ENCODE measurements at places on chromosomes 2 and 18.

DNA sequence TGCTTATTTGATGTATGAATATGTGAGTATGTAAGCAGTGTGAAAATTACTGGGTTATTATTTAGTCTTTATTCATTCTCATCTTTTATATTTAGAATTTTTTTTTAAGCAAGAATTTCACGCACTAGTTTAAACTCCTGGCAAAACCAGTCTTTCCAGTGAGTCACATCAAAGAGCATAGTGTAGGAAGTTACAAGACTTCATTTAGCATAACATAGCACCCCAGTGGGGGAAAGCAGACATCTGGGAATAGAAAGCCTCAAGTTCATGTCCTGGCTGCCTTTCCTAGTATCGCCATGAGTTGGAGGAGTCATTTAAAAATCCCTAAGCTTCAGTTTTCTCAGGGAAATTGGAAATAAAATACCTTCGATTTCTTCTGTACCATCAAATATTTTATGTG, 408.3 kb downstream of the NUP35 start:
- DNase-seq: peak; percentile 93

- DNase-seq: no peak
Measured at GRCh38 chr2:204449977-204450376, 95.3 kb upstream of the PARD3B start.

DNA sequence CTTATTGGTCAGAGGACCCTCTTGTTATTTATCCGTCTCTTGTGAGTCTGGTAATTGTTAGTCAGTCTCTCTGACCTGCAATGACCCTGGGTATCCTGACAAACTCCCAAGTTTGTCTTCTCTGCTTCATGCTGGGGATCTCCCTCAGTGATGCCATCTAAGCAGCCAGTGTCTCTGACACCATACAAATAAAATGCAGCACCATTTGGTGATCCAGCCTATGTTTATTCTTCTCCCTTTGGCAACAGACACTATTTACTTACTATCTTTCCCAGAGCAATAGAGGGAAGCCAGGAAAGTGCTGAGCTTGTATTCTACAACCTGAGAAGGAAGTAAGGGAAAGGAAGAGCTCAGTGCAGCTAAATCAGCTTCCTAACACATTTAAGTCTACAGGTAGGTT, 15.9 kb downstream of the SERPINE2 start:
- DNase-seq: no peak

- peak; percentile 78 for DNase-seq
Measured at GRCh38 chr2:113248997-113249770, 29.5 kb downstream of the PAX8 start.

DNA sequence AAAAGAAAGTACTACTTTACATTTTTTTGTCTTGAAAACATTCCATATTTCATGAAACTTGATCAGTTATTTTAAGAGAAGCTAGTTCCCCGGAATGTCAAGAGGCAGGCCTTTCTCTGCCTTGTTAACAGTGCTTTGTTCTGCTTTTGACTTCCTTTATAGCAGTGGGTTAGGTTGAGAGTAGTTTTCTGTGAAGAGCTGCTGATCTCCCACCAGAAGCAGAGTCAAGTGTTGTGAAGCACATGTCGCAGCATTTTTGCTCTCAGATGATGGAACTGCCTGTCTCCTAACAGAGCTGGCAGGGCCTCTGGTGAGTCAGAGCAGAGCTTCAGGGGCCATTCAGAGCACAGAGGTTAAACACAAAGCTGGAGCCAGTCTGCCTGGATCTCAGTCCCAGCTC, 871.8 kb downstream of the SLC4A3 start:
- no peak for DNase-seq

- no peak for DNase-seq
Measured at GRCh38 chr2:100320547-100321178, 1.6 kb downstream of the LONRF2 start.

DNA sequence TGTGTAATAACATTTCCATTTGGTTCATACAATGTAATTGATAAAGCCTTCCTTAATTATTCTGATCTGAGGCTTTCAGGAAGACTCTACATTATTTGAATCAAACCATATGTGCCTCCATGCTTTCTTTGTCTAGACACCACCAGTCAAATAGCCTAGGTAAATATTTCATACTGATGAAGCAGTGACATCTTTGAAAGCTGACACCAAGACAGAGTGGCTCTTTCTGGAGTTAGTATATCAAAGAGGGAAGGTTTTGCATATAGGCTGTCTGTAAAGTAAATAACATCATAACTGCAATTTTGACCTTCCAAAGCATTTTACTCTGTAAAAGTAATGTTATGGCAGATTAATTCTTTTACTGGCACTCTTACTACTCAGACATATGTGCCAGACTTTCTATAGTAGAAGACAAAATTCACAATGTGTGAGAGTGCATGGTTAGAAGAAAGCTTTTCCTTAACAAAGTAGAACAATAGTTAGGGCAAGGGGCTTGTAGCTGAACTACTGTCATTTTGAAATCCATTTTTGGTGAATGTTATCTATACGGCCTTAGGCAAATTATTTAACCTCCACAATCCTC, 177.3 kb downstream of the ERBB4 start:
- DNase-seq: no peak

- DNase-seq: no peak
Measured at GRCh38 chr2:157085522-157085921, 172.0 kb upstream of the GALNT5 start.

DNA sequence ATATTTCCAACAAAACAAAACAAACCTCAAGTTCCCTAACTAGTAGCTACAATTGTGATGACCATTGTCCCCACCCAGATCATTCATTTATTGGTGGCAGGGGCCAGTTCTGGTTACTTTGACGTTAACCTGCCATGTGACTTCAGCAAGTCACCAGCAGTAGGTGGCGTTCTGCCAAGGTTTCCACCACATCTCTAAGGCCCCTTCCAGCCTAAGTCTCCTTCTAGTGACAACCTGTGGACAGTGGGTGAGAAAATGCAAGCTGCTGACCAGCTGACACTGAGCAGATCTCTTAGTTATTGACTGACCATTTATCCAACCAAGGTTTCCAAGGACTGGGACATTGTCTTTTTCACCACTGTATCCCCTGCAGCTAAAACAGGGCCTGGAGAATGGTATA, 98.4 kb downstream of the GPR39 start:
- DNase-seq: no peak

DNA sequence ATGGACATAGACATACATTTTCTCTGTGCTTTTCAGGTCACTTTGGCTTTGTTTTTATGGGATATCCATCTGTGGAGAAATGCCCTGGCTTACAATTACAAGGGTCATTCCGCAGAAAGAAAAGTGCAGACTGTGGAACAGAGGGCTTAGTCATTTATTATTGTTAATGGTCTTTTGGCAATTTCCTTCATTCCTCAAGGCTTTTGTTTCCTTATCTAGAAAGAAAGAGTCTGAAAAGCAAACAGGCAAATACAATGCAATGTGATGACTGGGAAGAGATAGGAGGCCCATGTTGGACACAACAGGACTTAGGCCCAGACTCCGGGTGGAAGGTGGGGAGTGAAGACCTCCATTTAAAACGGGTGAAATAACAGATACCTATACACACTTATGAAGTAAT, 129.5 kb upstream of the CAVIN2 start:
- DNase-seq: no peak

DNA sequence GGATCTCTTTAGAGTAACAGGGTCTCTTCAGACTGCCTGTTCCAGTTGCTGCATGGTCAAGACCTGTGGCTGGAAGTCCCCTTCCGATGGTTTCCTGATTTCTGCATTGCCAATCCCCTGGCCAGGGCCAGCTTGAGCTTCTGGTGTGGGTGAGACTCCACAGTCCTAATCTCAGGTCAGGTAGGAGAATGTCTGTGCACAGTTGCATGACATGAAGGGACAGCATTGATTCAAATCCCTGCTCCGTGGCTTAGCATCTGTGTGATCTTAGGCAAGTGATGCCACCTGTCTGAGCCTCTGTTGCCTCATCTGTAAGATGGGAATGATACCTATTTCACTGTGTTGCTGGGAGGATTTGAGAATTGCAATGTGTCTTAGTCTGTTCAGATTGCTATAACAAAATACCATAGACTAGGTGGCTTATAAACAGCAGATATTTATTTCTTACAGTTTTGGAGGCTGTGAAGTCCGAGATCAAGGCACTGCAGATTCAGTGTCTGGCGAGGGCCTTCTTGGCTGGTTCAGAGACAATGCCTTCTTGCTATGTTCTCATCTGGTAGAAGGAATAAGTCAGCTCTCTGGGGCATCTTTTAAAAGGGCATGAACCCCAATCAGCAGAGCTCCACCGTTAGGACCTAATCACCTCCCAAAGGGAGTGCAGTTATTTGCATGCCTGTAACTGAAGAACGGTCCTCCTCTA, 66.2 kb downstream of the ATOH8 start:
- DNase-seq: no peak

DNA sequence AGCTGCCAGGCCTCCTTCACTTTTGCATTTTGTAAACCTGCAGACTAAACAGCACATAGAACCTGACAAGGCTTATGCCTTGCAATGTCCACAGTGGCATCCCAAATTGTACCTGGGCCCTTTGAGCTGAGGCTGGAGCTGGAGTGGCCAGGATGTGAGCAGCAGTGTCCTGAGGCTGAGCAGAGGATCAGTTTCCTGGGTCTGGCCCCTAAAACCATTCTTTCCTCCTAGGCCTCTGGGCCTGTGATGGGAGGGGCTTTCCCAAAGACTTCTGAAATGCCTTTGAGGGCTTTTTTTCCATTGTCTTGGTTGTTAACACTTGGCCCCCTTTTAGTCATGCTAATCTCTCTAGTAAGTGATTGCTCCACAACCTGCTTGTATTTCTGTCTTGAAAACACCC, 32.8 kb downstream of the FSIP2 start:
- no peak for DNase-seq

GRCh38 chr2:54204476-54204875, 51.6 kb downstream of the TSPYL6 start:
- DNase-seq: peak; percentile 5

DNA sequence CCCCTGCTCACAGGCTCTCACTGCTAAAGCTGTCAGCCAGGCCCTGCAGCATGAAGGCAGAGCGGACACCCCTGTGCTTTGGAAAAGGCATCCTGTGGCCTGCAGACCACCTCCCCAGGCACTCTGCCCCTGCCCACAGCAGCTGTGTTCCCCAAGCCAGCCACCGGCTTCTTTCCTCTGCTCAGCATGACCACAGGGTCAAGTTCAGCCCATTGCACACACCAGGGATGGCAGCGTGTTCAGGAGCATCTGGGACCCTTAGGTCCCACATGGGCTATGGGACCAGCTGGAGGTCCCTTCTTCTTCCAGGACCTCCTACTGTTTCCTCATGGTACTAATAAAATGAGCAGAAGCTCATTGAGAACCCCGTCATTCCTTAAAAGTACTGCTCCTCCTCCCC, 118.4 kb upstream of the ACAA2 start:
- no peak for DNase-seq
